ENCODE measurements at places on chromosomes 16 and 17.

GRCh38 chr16:30838876-30839471 lies 52.0 kb upstream of the ZNF629 start:
- DNase-seq, result no peak

DNA sequence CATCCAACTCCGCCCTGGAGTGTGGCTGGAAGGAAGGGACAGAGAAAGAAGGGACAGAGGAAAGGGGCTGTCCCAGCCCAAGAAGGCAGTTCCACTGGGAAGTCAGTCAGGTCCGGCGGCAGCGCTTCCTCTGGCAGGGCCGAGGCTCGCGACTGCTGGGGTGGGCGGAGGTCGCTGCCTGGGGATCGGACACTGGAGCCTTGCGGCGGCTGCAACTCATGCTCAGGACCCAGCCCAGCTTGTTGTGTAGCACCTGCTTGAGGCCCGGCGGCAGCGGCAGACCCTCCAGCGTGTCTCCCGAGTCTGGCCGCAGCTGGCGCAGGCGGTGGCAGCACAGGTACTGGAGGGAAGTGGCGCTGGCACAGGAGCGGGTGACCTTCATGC lies 4.0 kb upstream of the MRPS34 start:
- DNase-seq, result no peak

DNA sequence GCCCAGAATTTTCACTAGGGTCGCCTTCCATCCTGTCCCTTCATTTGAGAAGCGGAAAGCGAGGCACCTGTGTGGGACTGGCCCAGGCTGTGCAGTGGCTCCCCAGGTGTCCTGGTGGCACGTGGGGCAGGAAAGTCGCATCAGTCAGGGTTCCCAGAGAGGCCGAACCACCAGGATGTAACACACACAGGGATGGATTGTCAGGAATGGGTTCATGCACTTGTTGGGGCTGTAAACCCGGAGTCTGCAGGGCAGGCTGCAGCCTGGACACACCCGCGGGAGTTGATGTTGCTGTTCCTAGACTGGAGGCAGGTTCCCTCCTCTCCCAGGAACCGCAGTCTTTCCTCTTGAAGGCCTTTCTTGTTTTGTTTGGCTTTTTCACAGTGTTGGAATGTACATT lies 30.7 kb upstream of the RPTOR start:
- no peak for DNase-seq

GRCh38 chr17:74123866-74124444 lies 79.5 kb upstream of the RPL38 start:
- DNase-seq, result no peak

GRCh38 chr17:66737524-66737923 lies 97.4 kb upstream of the CACNG5 start:
- peak; percentile 54 for DNase-seq

DNA sequence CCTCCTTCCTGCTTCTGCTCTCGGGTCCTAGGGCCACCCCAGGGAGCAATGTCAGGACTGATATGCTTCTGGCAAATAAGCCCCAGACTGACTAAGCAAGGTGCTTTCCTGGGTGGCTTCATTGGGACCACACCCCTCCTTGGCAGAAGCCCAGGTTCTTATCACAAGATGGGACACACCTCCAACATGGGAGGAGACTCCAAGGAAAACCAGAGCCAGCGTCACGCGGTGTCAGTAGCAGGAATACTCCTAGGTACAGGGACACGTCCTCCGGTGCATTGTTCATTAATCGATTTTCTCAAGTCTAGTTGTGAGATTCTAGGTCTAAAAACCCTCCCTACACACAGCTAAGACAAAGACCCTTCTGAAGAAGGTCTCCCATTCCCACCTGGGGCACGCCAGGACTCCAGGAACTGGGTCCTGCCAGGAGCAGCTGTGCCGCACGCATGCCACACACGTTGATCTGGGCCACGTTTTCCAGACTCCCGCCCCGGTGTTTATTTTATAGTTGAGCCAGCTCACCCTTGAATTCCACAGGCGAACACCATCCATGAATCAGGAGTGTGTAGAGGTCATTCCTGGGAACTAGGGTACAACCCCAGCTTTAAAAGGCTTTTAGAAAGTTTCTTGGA lies 30.8 kb downstream of the FA2H start:
- DNase-seq, result no peak

DNA sequence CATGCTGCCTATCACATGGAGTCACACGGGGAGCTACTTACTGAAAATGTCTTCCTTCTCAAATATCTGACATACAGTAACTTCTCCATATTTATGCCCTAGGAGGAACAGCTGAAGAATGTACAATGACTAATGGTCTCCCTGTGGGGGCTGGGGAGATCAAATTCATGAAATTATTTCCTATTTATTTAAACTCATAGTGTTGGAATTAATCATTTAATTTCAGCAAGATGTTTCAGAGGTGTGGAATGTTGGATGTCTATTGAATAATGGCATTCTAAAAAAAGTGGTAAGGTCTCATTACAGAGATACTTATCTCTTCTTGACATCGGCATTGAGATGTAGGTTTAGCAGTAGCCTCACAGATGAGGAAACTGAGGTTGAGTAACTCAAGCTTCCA lies 214.3 kb upstream of the CDH11 start:
- DNase-seq, result no peak

GRCh38 chr17:7886227-7887037 lies 2.2 kb upstream of the CHD3 start:
- peak; percentile 46 for DNase-seq

- DNase-seq, result no peak
Measured at GRCh38 chr16:88077328-88078108, 126.3 kb downstream of the BANP start.

DNA sequence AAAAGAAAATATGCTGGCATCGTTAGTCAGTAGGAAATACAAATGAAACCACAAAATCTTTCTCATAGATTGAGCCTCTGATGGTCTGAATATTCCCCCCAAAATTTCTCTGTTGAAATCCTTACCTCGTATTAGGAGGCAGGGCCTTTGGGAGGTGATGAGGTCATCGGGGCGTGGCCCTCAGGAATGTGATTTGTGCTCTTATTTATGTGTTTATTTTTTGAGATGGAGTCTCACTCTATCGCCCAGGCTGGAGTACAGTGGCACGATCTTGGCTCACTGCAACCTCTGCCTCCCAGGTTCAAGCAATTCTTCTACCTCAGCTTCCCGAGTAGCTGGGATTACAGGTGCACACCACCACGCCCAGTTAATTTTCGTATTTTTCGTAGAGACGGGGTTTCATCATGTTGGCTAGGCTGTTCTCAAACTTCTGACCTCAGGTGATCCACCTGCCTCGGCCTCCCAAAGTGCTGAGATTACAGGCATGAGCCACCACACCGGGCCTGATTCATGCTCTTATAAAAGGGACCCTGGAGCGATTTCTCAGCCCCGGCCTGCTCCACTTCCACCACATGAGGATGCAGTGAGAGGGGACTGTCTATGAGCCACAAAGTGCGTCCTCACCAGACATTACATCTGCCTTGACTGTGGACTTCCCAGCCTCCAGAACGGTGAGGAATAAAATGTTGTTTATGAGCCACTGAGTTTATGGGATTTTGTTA lies 53.1 kb downstream of the DNAH17 start:
- no peak for DNase-seq

DNA sequence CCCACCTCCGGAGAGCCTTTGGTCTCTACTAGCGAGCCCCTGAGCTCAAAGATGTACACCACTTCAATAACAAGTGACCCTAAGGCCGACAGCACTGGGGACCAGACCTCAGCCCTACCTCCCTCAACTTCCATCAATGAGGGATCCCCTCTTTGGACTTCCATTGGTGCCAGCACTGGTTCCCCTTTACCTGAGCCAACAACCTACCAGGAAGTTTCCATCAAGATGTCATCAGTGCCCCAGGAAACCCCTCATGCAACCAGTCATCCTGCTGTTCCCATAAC lies 702 bp downstream of the SPN start:
- no peak for DNase-seq

DNA sequence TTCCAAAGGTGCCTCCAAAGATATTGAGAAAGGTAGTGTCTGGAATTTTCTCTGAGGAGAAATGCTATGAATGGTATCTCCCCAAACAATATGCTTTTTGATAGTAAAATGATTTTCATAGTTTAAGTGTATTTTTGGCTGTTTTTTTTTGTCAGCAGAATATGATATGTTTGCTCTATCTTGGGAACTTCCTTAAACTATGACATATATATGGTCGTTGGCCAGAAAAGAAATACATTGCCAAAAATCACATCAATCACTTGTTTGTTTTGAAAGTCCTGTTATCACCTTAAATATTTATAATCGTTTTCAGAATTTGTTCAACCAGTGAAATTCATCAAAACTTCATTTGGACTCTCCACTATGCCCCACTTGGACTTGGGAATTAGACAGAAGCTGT lies 816.9 kb downstream of the CDH11 start:
- DNase-seq, result no peak

GRCh38 chr16:21654881-21655280 lies 2.5 kb upstream of the IGSF6 start:
- no peak for DNase-seq

GRCh38 chr17:81991684-81992305 lies 14.4 kb downstream of the ASPSCR1 start:
- peak; percentile 52 for DNase-seq

GRCh38 chr16:9136596-9136995 lies 45.2 kb downstream of the HAPSTR1 start:
- DNase-seq, result no peak

GRCh38 chr16:5478036-5478435 lies 380.4 kb upstream of the EEF2KMT start:
- no peak for DNase-seq

GRCh38 chr16:89574681-89575246 lies 794 bp upstream of the CPNE7 start:
- peak; percentile 87 for DNase-seq

DNA sequence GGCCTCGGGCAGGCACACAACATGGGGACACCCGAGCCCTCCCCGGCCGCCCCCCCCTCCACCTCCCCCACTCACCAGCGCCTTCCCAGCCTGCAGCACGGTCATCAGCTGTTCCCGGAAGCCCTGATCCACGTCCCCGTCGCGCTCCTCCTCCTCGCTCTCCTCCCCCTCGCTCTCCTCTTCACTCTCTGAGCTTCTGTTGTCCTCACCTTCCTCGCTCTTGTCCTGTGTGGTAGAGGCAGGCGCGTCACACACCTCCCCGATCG lies 10.3 kb downstream of the MYBBP1A start:
- DNase-seq, result no peak

DNA sequence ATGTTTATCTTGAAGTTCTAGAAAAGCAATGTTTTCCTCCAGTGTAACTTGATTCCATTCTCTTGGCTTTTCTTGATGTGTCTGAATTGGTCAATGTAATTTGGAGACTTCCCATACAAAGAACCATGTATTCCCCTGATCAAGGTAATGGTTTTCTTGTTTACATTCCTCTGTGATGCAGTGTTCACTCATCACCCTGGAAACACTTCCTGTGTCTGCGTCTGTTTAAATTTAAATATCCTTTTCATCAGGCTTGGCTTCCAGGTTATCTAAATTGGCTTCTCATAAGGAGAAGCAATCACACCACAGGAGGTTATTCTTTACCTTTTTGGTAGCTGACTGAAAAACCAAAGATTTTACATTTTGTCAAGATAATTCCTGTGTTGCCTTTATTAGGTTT lies 237.3 kb upstream of the WSCD1 start:
- DNase-seq, result no peak

DNA sequence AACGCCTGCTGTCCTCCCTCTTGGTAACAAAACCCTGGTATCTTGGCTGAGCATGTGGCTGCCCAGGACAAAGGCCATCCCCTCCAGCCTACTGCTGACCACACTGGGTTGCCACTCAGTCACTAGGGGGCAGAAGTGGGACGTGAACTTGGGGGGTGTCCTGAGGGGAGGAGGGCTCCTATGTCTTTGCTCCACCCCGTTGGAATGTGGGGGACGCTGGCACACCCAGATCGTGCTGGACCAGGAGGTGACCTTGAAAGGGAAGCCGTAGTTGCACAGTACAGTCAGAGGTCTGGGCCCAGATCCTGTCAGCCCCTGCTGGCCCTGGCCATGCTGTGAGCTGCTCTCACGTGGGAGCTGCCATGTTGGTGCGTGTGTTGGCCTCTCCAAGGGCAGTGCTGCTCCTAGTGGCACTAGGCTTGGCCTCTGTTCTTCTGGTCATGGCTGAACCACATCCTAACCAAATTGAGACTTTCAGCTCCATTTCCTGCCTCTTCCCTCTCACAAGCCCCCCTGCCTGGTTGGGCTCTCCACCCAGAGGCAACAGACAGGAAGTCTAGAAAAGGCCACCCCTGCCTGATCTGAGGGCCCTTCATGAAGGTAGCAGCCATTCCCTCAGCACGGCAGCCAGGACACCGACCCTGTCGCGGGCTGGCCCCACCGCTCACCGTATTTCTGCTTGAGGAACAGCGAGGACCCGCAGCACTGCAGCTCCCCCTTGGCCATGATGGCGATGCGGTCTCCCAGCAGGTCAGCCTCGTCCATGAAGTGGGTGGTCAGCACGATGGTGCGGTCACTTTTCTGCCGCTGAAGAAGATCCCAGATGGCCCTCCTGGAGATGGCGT lies 29.0 kb upstream of the RNPS1 start:
- DNase-seq, result peak; percentile 74

DNA sequence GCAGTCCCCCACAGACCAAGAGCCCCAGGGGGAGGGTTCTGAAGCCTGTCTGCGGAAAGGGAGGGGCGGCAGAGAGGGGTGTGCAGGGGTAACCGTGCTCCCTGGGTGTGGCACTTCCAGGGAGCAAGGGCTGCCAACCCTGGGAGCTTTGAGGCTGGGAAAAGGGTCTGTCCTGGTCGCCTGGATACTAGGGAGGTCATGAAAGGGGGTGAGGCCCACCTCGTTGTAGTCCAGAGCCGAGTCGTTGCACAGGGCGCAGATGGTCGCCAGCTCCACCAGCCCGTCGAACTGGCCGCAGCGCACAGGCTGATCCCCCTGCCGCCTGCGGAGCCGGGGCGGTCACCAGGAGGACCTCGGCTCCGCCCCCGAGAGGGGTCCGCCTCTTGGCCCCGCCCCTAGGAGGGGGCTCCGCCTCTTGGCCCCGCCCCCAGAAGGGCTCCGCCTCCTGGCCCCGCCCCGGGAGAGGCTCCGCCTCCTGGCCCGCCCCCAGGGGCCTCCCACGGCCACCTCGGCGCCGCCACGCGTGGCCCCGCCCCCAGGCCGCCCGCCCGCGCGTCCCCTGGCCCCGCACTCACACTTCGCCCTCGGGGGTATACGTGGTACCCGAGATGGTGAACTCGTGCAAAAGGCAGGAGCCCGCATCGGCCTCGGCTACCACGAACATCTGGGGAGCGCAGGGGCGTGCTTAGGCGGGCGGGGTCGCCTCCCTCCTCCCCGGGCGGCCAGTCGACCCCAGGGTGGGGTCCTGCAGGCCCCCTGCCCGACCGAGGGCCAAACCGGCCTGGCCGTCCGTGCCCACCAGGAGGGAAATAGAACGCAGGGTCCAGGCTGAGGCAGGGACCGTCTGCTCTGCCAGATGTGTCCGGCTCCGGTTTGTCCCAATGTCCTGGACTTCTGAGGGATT lies 19.5 kb downstream of the ATP2A3 start:
- peak; percentile 87 for DNase-seq

GRCh38 chr17:83085103-83085502 lies 5.7 kb downstream of the METRNL start:
- no peak for DNase-seq

- peak; percentile 8 for DNase-seq
Measured at GRCh38 chr17:62657690-62658089, 30.2 kb downstream of the MRC2 start.

GRCh38 chr17:50198026-50198669 lies 3.3 kb downstream of the COL1A1 start:
- DNase-seq, result peak; percentile 64

- DNase-seq, result no peak
Measured at GRCh38 chr17:62998665-62999393, 32.8 kb downstream of the TANC2 start.

- DNase-seq, result no peak
Measured at GRCh38 chr17:35801583-35802224, 6.3 kb upstream of the MMP28 start.
